ENCODE measurements at places on chromosomes 5 and 9.
A peak's percentile ranks its signal among the peaks of the same experiment; 100 is the strongest.

DNA sequence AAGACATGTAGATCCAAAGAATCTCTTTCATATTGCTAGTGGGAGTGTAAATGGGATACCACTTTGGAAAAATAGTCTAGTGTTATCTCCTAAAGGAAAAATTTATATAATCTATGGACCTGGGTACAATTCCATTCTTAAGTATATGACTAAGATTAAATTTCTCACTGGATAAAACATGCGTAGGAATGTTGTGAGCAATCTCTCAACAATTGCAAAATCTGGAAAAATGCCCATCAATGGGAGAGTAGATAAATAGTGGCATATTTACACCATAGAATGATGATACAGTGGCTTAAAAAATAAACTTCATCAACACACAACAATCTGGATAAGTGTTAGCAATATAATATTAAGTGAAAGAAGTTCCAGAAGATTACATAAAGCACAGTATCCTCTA is 469.5 kb downstream of the MAN2A1 start:
- DNase-seq = peak; percentile 5

DNA sequence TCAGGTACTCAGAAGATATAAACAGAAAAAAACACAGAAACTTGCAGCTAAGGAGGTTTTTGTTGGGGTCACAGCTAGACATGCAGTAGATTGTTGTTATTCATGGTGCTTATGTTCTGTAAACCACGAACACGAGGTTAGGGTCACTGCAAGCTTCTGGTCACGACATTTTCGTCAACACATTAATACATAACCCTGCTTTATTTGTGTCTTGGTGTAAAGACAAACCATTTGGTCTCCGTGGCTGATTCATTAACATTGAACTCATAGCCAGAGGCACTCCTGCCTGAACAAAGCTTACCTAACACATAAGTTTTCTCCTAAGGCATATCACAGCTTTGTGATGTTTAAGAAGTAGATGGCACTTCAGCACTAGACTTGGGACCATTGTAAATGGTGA is 16.9 kb downstream of the TEK start:
- no peak for DNase-seq

- DNase-seq = peak; percentile 52
These were observed 26.5 kb downstream of the ANKRD33B start for GRCh38 chr5:10590226-10590999.

- DNase-seq = peak; percentile 94
These were observed 3.1 kb downstream of the IER5L start for GRCh38 chr9:129174724-129175514.

- DNase-seq = no peak
These were observed 243.0 kb downstream of the TMEM167A start for GRCh38 chr5:82834151-82834550.

- DNase-seq = peak; percentile 31
These were observed 723 bp downstream of the PPP1R26 start for GRCh38 chr9:135480071-135480939.

- no peak for DNase-seq
These were observed 998 bp downstream of the SLC23A1 start for GRCh38 chr5:139381837-139382761.

DNA sequence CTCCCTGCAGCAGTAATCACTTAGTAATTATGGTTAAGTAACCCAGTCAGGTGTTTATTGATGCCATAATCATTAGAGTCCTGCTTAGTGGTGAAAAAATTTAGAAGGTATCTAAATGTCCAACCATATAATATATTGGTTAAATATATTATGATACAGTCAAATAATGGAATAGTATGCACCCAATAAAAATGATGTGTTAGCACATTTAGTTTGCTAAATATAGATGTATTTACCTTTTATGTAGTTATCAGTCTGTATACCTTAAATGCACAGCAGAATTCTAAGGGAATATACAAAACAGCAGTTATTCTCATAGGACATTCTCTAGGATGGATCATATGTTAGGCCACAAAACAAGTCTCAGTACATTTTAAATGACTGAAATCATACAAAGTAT is 90.4 kb downstream of the PRKACG start:
- DNase-seq = no peak

DNA sequence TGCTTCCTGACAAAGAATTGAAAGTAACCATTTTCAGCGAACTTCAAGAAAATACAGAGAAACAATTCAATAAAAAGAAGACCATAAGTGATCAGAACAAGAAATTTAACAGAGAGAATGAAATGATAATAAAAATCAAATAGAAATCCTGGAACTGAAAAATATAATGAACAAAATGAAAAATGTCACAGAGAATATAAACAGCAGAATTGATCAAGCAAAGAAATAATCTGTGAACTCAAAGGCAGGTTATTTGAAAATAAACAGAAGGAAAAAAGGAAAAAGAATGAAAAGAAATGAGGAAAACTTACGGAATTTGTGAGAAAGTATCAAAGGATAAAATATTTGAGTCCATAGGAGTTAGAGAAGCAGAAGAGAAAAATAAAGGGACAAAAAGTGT is 114.1 kb downstream of the CSNK1G3 start:
- no peak for DNase-seq

GRCh38 chr5:173781816-173782670 is 106.1 kb upstream of the CPEB4 start:
- peak; percentile 94 for DNase-seq

DNA sequence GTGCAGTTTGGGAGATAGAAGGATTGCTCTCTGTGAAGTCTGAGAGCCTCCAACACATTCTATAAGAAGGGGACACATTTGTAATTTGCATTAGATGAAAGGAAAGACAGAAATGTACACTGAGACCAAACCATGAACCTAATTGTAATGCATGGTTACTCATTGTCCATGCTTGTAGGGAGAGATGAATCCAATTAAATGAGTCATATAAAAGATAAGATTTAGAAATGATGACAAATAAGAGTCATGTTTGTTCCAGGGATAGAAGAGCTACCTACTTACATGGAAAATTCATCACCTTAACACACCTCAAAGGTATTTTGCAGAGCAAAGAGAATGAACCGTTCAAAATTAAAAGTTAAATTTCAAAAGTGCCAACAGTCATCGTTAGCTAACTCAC is 85.1 kb downstream of the FBXL7 start:
- peak; percentile 10 for DNase-seq

- peak; percentile 1 for DNase-seq
These were observed 343.0 kb upstream of the SGCD start for GRCh38 chr5:155983954-155984353.
